Uterus (tissue), 4 donors: ENCODE measurements at places on chromosomes 7 and 10. TPM values are rescaled to one million over a fixed set of nuclear protein-coding genes. Genes with fewer than 3 reads are reported as not detected.
A peak's percentile ranks its signal among the peaks of the same experiment; 100 is the strongest.

- DNase-seq = no peak
These were observed 40.6 kb downstream of the MICALL2 start for GRCh38 chr7:1418505-1419309.

The OR2A42 gene
- not detected for total RNA-seq

DNA sequence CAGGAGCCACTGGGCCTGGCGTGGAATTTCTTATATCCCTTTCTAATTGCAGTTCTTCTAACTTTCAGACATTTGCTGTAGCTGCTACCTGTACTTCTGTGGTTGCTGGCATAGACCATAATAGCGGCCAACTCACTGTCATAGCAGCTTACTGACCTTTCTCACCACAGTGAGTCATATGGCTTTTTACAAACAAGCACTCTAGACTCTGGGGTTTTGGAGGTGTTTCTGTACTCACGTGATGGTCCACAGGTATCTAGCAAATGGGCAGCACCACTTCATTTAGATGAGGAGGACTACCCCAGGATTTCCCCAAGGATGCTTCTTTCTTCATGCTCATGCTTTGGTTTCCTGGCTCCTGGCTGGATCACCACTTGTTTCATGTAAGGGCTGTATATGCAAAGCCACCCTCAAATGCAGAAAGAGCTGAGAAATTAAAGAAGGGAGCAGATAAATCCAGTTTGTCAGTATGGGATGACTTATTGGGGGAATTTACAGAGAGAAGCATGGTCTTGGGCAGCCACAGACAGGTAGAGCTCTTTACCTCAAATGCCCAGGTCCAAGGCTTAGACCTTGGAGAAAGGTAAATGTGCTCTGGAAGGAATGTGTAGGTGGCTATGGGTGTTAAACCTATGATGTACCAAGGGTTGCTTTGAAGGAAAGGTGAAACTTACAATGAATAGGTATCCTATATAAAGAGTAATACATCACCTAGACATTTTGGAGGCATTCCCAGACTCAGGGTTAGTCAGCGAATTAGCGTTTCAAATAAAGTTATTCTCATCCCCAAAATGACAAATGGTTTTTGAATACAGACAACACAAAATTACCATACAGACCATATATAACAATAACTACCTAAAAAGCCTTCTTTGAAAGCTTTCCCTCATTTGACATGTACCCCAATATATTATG lies 15.9 kb upstream of the SLC25A16 start:
- DNase-seq = no peak

The VWA2 gene
- not detected for total RNA-seq

DNA sequence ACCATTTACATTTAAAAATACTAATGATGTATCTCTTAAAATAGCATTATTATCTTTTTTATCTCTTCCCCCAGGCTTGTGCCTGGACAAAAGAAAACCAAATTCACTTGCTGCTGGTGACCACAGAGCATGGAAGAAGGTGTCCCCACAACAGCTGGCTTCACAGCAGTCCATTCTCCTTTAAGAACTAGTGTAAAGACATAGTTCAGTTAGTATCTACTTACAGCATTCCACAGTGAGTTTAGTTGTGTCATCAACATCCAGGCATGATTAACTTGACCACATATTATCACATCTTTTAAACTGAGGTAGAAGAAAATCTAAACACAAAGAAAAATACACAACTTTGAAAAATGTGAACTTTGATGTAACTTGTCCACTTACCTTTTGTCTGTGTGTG lies 55.0 kb downstream of the LRRC17 start:
- no peak for DNase-seq

GRCh38 chr7:45001138-45001694 lies 1.2 kb downstream of the CCM2 start:
- no peak for DNase-seq

GRCh38 chr7:4134631-4135030 lies 547.5 kb upstream of the FOXK1 start:
- DNase-seq = no peak

The CLDN4 gene
- 0.77 TPM for total RNA-seq

DNA sequence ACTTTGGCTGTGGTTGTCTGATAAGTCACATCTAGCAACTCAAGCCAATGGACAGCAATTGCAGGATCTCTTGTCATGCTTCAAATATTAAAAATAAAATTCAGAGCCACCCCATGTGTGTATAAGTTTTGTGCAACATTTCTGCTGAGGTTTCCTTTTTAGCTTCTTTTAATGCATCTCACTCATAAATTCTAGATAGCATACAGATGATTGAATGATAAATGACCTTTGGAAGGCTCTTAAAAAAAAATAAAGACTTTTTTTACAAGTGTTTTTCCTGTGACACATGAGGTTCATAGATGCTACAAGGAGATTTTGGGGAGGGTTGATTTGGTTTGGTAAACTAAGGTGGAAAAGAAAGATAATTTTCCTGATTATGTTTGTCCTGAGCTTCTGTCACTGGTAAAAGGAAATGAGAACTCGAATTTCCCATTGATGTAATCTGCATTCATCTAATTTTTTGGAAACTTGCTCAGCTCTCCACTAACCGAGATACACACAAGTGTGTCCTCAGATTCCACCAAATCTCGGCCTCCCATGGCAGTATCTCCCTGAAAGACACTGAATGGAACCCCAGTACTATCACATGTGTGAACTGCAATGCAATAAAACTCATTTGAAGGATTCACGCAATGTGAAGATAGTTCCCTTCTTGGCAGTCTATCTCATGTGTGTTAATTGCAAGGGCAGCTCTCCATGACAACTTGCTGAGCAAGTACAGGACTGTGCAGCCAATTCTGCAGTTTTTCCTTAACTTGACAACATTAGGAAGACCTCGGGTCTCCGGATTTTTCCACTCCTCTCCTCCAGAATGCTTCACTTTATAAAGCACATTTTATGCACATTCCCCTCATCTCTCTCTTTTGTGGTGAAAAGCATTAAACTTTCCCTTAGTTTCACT lies 185.4 kb upstream of the PFKP start:
- no peak for DNase-seq

GRCh38 chr7:6475433-6476186 lies 27.9 kb upstream of the DAGLB start:
- no peak for DNase-seq

The MRC1 gene
- 51.8 TPM for total RNA-seq

DNA sequence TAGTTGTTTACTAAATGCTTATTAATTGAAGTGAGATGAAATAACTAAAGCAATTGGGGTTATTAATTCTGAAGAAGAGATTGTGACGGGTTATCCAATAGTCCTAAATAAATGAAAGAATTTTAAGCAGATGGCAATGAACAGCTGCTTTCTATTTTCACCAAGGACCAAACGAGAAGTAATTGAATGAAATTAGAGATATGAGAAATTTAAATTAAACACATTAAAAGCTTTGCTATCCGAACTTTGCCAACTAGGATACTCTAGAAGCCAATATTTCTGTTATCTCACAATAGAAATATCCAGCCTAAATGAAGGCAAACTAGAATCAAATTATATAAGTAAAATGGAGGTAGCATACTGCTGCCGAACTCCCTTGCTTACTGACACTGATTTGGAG lies 103.2 kb downstream of the GPR37 start:
- no peak for DNase-seq

The LRIT1 gene
- total RNA-seq = not detected

The PPP1R9A gene
- 39.6 TPM for total RNA-seq

- no peak for DNase-seq
These were observed 145.6 kb upstream of the GALNT17 start for GRCh38 chr7:70986297-70986696.

GRCh38 chr7:151235091-151235787 lies 3.0 kb downstream of the CHPF2 start:
- DNase-seq = no peak

DNA sequence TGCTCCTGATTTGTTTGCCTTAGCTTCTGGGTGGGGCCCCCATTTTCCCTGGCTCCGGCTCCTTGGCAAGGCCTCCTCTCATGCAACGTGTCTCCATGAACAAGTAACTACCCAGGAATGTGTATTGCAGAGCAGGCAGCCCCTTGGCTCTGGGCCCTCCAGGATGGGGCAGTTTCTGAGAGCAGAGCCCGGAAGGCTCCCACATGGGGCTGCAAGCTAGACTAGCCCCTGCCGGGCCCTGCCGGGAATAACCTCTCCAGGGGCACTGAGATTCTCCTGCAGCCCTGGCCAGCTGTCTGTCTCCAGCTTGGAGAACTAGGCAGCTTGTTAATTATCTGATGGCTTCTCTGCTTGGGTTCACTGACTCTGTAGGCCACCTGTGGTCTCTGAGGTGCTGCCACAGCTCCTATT lies 184.0 kb upstream of the INHBA start:
- peak; percentile 67 for DNase-seq

The EVX1 gene
- 0.21 TPM for total RNA-seq

DNA sequence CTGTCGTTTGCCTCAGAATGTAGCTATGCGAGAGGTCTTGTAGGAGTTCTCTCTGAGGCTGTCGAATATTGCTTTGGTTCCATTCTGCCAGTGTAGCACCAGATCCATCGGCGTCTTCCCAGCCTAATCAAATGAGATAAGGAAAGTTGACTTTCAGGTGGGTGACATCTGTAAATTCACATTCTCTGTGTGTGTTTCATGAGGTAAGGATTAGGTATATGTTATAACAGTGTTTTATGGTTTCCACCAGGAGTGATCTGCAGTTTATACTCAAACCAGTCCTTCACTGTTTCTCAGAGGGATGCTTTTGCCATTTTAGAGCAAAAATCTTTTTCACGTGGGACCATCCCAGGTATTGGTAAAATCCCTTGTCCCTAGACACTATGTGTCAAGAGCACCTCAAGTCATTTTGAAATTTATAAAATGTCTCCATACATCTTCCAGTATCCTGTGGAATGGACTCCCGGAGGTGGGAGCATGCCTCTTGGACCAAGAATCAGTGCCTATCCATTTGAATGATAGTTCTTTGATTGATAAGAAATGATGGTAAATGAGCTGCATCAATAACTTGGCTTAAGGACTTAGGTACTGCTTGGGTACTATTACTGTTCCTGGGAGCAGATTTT lies 7.9 kb downstream of the ANKRD1 start:
- no peak for DNase-seq
